ENCODE measurements at places on chromosomes 6 and 20. TPM values are rescaled to one million over a fixed set of nuclear protein-coding genes. Genes with fewer than 3 reads are reported as not detected.

PHF3 gene
- polyA plus RNA-seq = 38.2 TPM

TRIM15 gene
- polyA plus RNA-seq = not detected

LGSN gene
- polyA plus RNA-seq = 0.06 TPM

ZSCAN23 gene
- 7.2 TPM for polyA plus RNA-seq

DNA sequence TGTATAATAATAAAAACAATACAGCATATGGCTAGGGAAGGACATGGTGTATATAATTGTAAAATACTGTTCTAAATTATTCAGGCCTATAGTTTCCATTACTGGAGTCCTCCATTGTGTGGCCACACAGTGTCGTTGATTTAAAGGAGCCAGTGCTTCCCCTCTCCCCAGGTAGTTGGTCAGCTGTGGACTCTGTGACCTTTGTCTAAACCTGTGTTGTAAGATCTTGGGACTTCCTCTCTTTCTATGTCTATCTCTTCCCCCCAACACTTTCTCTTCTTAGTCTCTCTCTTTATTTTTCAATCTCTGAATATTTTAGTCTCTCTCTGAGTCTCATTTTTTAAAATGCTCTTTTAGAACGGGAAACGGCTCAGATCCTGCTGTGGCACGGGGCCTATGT lies 35.6 kb downstream of the BRPF3 start:
- no peak for DNase-seq

DNA sequence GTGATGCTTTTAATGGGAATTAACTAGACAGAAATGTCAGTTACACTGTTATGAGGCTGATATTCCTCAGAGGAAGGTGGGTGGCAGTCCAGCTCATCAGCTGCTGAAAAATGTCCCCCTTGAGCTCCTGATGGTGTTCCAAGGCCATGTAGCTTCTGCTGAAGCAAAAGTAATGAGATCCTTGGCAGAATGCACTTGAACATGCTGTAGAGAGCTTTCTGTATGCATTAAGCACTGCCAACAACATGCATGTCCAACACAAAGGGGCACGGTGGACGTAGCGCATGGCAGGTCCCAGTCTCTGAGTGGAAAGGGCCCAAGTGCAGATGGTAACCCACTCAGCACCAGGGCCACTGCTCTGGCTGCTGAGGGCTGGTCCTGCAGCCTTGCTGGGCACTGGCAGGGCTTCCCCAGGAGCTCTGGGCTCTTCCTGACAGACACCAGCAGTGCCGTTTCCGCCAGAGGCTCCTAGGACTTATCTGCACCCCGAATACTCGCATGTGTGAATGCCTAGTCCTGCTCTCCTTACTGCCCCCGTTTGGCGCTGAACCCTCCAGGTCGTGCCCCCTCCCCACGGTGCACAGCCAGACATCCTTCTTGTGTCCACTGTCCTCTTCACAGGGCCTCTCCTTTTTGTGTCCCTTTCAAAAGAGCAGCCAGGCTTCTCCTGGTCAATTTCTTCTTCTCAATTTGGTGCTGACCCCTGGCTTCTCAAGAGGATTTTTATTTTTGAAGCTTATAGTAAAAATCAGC lies 18.6 kb upstream of the SYNDIG1 start:
- DNase-seq = no peak
